ENCODE measurements at places on chromosomes 7 and 10.

- no peak for DNase-seq
Observed at GRCh38 chr7:19060761-19061259, 56.6 kb downstream of the TWIST1 start.

- DNase-seq = no peak
Observed at GRCh38 chr10:124971276-124971675, 29.4 kb downstream of the ZRANB1 start.

GRCh38 chr10:85916994-85917573 is 449.5 kb downstream of the GRID1 start:
- DNase-seq = peak; percentile 64

DNA sequence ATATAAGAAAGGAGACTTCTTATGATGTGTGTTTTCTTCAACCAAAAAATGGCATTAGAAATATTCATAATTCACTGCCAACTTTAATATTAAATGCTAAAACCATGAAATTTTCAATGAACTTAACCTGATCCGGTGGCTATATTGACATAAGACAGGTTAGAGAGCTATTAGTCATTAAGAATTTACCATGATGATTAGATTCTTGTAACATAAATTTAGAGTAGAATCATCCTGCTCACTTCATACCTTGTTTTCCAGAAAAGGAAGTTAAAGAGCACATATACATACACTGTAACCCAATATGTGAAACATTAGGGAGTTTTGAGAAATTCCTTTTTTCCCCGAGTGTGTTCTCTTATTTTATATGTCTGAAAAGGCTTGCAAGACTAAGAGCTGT is 430.3 kb upstream of the SEMA3A start:
- DNase-seq = no peak

GRCh38 chr10:43943818-43944360 is 295.2 kb upstream of the ZNF32 start:
- DNase-seq = no peak

DNA sequence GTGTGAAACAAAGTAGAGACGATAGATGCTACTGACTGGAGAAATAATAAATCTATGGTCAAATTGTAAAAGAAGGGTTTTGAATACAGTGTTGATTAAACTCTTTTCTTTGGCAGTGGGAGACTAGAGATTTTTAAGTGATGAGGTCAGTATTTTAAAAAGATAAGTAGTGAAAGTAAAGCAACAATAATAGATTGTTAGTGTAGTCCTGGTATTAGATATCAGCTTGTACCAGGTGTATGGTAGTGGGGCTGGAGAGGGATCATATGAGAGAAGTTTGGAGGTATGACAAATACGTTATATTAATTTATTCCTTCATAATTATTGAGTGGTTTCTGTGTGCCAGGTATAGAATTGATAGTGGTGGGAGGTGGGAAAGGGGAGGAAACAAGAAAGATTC is 25.2 kb downstream of the PHTF2 start:
- no peak for DNase-seq
